ENCODE measurements at places on chromosomes 6 and 20.

DNA sequence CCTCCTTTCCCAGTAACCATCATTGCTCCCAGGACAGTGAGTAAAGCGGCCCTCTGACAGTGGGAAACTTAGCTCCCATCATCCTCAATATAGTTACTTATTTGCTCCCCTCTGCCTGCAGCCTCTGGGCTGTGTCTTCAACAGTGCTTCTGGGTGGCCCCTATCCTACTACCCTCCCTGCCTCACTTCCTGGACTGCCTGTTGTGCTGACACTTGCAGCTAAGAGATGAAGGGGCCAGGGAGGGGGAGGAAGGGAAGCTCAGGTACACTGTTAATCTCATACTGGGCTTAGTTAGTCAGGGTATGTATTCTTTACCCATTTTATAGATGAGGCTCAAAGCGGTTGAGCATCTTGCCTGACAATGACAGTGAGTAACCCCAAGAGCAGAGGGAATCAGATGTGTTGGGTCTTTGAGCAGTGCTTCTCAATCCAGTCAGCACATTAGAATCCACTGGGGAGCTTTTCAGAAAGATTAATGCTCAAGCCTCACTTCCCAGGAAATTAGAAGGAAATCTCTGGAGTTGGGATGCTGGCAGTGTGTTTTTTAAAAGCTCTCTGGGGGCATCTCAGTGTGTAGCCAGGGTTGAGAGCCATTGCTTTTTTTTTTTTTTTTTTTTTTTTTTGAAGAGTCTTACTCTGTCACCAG lies 27.1 kb upstream of the KCNK5 start:
- DNase-seq: no peak

DNA sequence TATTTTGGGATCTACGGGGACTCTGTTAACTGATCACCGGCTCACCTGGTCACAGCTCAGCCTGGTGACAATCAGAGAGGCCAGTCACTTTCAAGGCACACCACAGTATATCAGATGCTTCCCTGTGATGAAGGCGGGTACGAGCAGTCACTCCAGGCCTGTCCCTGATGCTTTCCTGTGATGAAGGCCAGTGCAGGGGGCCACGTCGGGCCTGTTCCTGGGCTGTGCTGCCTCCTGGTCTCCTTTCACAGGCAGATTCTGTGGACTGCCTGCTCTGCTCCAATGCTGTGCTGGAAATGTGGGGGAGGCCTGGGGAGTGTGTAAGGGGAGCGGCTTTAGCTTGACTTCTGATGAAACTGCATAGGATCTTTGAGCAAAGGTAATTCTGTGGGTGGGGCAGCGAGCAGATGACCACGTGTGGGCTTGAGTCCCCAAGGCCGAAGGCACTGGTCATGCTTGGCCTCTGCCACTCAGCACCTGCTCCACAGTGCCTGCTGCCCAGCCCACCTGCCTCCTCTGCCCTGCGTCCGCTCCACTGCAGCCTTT lies 372.6 kb downstream of the TAF4 start:
- no peak for DNase-seq

GRCh38 chr6:122995921-122996793 lies at the start of gene CLVS2:
Gene CLVS2, plus strand, starts transcription at chr6:122996235. Its CDS starts 1,543 bp downstream, at chr6:122997778.
- peak; percentile 80 for DNase-seq

DNA sequence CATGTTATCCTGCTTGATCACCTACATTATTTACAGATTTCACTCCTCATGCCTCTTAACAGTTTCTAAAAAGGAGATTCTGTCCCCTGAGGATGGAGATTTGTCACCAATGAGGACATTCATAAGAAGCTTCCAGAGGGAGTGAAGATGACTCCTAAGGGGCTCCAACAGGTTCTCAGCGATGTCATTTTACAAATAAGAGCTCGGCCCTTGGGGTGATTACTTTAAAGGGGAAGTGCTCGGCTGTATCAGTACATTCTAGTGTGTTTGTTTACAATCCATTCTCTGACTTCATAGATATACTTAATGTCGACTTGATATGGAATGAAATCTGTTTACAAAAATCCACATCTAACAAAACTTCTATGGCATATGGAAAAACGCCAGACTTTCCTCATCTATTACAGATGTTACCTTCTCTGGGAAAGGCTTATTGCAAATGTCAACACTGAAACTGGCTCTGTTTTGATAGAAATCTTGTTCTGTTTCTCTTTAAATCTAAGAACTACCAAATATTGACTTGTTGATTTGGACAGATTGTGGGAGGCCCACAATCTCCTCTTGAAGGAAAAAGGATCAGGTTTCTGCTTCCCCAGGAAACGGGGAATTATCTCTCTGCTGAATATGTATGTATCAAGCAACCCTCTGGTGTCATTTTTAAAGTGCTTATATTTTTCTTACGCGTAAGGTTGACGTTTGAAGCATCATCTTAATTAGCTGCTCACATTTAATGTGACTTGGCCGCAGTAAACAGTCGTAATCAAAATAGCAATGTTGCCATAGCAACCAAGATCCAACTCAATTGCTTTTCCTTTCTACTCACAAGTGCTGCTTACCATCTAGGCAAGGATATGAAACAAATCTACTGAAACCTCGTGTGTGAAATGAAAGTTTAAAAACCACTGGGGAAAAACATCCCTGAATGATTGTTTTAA lies 95.7 kb downstream of the SHLD1 start:
- peak; percentile 30 for DNase-seq

GRCh38 chr20:50356525-50356885 lies 153.7 kb upstream of the PTPN1 start:
- DNase-seq: no peak

GRCh38 chr20:33658510-33658909 lies 3.6 kb upstream of the C20orf144 start:
- DNase-seq: no peak

- DNase-seq: no peak
Measured at GRCh38 chr6:57064809-57065208, 18.3 kb downstream of the KIAA1586 start.

GRCh38 chr6:20838113-20838512 lies 303.9 kb downstream of the CDKAL1 start:
- DNase-seq: no peak

DNA sequence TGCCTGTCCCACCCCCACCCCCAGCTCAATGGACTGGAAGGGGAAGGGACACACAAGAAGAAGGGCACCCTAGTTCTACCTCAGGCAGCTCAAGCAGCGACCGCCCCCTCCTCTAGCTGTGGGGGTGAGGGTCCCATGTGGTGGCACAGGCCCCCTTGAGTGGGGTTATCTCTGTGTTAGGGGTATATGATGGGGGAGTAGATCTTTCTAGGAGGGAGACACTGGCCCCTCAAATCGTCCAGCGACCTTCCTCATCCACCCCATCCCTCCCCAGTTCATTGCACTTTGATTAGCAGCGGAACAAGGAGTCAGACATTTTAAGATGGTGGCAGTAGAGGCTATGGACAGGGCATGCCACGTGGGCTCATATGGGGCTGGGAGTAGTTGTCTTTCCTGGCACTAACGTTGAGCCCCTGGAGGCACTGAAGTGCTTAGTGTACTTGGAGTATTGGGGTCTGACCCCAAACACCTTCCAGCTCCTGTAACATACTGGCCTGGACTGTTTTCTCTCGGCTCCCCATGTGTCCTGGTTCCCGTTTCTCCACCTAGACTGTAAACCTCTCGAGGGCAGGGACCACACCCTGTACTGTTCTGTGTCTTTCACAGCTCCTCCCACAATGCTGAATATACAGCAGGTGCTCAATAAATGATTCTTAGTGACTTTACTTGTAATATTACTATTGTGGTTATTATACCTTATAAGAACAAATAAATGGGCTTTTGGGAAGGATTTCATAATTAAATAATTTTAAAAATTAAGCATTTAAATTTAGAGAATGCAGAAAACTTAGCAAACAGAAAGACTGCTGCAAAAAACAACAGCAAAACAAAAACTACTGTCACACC lies 8.4 kb downstream of the CDKN1A start:
- DNase-seq: no peak

GRCh38 chr6:1580109-1580508 lies 29.6 kb upstream of the FOXC1 start:
- DNase-seq: no peak

GRCh38 chr6:43887340-43887858 lies 117.4 kb downstream of the VEGFA start:
- no peak for DNase-seq

DNA sequence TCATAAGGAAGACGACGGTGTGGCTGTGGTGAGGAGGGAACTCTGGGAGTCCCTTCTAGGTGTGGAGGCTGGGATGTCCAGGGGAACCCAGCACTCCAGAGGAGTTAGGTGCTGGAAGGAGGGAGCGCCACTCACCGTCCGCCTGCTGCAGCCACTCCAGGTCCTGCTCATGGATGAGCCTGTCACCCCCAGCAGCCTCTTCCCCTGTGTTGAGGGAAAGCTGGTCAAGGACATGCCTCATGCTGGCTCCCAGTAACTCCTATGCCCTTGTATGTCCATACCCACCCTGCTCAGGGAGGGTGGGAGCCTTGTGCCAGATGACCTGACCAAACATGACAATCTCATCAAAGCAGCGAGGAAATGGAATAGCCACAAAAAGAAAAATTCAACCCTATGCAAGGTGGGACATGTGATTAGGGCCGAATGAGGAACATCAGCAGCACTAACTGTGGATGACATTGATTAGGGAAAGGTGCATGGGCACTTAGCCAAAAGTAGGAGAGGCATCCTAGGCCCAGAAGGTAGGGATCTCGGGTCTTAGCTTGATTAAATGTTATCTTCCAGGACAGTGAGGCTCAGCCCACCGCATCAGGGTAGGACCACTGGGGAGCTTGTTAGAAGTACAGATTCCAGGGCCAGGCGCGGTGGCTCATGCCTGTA lies 3.0 kb downstream of the DNPH1 start:
- DNase-seq: no peak

DNA sequence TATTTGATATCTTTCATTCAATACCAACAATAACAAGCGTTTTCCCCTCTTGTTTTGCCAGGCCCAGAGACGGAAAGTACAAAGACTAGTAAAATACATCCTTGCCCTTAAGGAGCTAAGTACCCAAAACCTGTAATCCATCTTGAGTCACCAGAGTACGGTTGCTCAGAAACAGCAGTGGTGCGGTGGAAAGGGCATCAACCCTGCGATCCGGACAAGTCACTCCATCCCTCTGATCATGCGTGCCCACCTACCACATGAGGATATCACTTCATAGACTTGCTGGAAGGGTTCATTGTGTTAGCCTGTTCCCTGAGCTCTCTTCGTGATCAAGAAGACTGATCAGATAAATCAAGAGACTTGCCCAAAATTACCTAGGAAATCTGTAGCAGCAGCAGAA lies 1.9 kb downstream of the TOMM34 start:
- DNase-seq: no peak

DNA sequence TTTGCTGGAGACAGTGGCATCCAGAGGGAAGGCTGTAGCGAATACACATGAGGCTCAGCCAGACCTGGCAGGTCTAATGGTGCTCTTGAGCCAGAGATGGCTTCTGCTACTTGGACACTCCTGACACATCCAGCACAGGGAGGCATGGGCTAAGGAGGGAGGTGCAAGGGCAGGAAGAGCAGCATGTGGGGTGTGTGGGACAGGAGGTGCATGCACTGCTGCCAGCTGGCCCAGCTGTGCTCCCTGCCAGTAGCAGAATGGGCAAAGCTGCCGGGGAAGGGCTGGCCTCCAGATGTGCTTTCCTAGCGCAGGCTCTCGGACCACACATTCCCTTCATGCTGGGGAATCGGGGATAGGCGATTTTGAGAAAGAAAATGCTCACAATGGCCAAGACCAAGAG lies 309.2 kb downstream of the CDC5L start:
- no peak for DNase-seq

- no peak for DNase-seq
Measured at GRCh38 chr6:16496991-16497801, 258.8 kb downstream of the GMPR start.

- peak; percentile 37 for DNase-seq
Measured at GRCh38 chr6:137866200-137866913, 702 bp upstream of the TNFAIP3 start.

DNA sequence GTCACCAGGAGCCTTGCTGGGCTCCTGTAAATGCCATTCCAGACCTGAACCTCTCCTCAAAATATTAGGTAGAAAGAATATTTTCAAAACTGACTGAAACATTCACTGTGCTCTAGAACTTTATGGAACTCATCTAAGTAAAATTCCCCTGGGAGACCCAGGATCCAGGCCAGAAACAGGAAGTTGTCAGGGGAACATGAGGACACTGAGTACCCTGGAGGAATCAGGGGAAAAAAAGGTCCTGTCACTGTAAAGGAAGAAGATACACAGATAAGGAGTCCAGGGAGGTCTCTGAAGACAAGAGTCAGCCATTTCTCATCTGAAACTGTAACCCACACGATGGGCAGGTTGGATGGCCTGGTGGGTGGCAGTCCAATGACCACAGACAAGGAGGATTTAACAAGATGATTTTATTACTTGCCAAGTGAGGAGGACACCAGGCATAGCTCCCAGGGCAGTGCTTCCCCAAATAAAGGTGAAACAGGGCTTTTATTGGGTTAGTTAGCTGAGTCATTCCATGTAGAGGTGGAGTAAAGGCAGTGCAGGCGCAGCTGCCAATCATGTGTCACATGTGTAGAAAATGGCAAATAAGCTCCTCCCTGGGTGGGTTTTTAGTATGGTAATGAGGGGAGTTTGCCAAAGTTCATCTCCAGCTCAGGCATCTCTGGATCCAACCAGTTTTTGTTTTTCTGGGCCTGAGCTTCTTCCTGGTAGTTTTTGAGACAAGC lies 138.5 kb downstream of the RCAN2 start:
- DNase-seq: no peak

GRCh38 chr6:113829696-113830045 lies 27.5 kb upstream of the MARCKS start:
- DNase-seq: no peak

- no peak for DNase-seq
Measured at GRCh38 chr6:125013938-125014660, 51.9 kb downstream of the RNF217 start.
